ENCODE measurements at places on chromosomes 5 and 9.
A peak's percentile ranks its signal among the peaks of the same experiment; 100 is the strongest.

- no peak for DNase-seq
These were observed 1.5 kb downstream of the CDH6 start for GRCh38 chr5:31194892-31195555.

DNA sequence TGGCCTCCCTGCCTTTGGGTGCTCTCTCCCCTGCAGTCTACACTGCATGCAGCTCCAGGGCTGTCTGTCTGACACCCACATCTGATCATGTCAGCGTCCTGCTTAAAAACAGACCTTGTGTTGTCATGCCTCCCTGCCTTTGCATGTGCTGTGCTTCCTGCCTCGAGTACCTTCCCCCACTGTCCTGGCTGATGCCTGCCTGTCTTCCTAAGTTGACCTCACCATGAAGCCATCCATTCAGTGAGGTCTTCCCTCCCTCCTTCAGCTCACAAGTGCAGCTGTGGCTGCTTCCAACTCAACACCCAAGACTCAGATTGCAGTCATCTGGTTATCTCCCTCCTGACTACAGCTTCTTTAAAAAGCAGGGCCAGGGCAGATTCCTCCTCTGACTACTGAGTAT lies 5.5 kb downstream of the ANGPTL2 start:
- no peak for DNase-seq

- no peak for DNase-seq
These were observed 28.7 kb downstream of the PCSK1 start for GRCh38 chr5:96404191-96404867.

- no peak for DNase-seq
These were observed 127.6 kb upstream of the PTCH1 start for GRCh38 chr9:95644377-95644776.

DNA sequence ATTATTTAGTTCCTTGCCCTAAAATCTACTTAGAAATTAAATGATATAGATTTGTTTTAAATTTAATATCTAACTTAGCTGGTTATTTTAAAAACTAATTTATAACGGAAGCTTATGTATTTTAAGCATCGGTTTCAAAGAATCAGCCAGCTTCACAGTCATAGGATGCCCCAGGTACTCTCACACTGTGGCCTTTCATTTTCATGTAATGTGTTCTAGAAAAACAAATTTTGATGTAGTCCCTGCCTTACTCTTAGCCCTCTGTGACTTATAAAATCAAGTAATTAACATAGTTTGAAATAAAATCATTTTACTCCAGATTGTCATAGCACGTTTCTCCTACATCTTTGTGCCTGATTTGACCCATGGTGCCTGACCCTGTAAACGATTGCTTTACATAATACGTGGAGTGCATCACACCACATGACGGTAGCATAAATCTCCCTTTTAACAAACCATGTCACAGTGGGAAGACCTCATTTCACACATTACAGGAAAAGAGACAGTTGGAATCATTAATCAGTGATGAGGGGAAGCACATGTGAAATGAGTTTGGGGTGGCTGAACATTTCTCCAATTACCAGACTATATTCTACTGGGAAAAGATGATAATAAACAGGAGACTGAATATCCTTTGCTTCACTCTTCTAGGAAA lies 731.5 kb upstream of the CDH9 start:
- no peak for DNase-seq

DNA sequence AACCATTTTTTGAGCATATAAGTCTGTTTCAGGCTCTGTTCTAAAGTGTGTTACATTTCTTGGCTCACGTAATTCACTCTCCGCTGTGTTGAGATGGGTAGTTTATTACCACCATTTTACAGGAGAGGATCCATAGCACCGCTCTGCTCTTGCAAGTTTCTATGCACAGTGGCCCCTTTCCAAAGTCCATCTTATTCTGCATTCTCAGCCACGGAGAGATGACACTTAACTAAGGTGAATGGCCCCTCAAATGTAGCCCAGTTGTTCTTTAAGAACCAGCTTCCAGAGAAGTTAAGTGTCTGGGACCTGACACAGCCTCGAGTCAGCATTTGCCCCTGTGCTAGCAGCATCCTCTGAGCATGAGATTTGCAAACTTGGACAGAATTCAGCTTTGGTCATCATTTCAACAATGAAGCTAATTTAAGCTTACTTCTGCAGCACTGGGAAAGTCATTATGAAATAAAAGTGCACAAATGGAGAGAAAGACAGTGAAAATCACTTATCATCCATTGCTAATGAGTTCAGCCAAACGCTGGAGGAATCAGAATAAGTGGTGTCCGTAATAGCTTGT lies 61.9 kb downstream of the FAM78A start:
- DNase-seq, result peak; percentile 15

DNA sequence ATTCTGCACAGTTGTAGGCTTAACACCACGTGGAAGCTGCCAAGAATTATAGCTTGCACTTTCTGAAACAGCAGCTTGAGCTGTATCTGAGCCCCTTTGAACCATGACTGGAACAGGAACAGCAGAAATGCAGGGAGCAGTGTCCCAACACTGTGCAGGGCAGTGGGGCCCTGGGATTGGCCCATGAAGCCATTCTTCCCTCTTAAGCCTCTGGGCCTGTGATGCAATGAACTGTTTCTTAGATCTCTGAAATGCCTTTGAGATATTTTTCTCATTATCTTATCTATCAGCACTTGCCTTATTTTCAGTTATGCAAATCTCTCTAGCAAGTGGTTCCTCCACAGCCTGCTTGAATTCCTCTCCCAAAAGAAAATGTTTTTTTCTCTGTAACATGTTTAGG lies 87.0 kb upstream of the MTAP start:
- no peak for DNase-seq

- no peak for DNase-seq
These were observed 19.1 kb upstream of the MVB12B start for GRCh38 chr9:126307322-126308061.

DNA sequence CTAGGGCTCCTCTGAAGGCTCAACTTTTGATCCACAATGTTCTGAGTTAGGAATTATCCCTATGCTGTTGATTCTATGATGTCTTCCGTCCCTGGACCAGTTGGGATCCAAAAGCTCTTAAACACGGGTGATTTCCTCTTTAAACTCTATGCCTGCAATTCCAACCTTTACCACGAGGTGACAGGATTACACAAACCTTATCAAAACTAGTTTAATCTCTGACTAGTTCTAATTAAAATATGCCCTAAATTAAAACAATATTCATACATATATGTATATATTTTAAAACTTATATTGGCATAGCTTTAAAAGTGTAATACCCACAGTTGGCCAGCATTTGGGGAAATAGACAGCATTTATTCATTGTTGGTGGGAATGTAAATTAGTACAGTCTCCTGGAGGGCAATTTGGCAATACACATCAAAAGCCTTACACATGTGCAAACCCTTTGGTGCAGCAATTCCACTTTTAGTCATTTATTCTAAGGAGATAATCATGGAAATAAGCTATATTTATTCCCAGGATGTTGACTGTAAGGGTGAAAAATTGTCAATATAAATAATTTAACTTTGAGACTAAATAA lies 51.6 kb upstream of the PHYKPL start:
- no peak for DNase-seq

DNA sequence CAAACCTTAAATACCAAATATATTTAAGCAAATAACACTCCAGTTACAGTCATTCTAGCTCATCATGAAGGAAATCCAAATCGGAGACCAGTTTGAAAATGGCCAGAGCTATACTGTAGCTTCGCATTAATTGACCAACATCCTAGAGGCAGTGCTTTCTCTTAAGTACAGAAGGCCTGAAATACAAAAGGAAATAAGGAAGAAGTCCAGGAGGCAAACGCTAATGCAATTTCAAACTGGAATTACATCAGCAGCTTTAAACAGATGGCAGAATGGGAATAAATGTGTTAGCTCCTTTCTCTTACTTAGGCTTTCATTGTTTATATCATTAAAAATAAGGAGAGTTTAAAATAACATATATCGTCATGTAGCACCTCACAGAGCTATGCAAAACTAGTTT lies 197.0 kb downstream of the SEC61B start:
- no peak for DNase-seq

- DNase-seq, result no peak
These were observed 8.4 kb downstream of the TGFBI start for GRCh38 chr5:136037001-136037705.

DNA sequence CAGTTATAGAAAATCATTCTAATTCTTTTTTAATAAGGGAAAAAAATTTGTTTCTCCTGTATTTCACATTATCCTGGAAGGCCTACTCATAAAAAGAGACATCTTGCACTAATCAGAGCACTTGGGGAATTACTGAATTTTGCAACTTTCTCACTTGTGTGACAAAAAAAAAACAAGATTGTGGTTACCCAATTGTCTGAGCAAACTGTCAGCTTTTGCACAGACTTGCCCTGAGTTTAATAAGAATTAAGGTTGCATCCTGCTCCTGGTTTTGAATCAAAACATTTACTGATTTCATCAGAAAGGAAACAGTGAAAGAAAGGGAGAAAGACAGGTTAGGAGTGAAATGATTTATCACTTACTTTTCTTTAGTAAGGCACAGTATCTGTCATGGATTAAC lies 10.6 kb upstream of the SH3RF2 start:
- no peak for DNase-seq

DNA sequence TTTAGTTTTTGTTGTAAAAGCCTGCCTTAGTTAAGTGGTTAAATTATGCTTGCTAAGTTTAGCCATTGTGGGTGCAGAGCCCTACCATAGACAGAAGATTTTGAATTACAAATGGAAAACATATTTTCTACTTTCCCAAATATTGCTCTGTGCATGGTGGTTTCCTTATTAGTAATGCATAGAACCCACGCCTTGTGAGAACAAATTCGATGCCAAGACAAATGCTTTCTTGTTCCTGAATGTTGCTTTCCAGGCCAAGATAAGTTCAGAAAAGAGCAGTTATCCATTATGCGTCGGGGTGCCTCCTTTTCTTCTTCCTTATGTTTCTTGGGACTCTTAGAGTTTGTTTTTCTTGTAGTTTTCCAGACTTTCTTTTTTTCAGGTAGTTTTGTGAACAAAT lies 31.0 kb upstream of the GARNL3 start:
- DNase-seq, result no peak

GRCh38 chr5:98128846-98129245 lies 644.6 kb upstream of the RGMB start:
- no peak for DNase-seq

DNA sequence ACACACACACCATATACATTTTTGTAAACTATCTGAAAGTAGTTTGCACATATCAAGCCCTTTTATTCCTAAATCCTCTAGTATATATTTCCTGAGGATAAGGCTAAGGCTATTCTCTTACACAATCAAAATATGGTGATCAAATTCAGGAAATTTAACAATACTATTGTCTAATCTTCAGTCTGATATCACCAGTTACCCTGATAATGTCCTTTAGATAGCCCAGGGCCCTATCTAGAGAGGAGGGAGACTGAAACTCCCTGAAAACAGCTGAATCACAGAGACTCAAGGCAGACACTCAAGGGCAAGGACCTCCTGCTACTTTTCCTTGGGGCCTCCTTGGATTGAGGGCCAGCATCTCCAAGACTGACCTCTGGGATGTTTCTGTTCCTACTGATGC lies 30.4 kb downstream of the PTTG1 start:
- DNase-seq, result no peak

- DNase-seq, result no peak
These were observed 65.1 kb downstream of the ANKH start for GRCh38 chr5:14806456-14806855.

GRCh38 chr9:127020802-127021078 lies 101.7 kb downstream of the ANGPTL2 start:
- DNase-seq, result no peak

GRCh38 chr5:138968601-138969000 lies 93.5 kb upstream of the LRRTM2 start:
- DNase-seq, result no peak

DNA sequence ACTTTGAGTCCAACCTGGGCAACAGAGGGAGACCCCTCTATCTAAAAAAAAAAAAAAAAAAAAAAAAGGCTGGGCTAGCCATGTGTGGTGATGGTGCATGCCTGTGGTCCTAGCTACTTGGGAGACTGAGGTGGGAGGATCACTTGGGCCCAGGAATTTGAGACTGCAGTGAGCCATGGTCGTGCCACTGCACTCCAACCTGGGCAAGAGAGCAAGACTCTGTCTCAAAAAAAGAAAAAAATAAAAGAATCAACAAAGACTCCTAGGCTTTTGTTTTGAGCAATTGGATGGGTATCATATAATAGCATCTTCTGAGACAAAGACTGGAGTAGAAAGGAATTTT lies 481.7 kb upstream of the PAPPA start:
- no peak for DNase-seq

GRCh38 chr9:5917888-5918287 lies 27.2 kb downstream of the MLANA start:
- no peak for DNase-seq

GRCh38 chr5:34051374-34051980 lies 8.5 kb upstream of the C1QTNF3 start:
- DNase-seq, result no peak

DNA sequence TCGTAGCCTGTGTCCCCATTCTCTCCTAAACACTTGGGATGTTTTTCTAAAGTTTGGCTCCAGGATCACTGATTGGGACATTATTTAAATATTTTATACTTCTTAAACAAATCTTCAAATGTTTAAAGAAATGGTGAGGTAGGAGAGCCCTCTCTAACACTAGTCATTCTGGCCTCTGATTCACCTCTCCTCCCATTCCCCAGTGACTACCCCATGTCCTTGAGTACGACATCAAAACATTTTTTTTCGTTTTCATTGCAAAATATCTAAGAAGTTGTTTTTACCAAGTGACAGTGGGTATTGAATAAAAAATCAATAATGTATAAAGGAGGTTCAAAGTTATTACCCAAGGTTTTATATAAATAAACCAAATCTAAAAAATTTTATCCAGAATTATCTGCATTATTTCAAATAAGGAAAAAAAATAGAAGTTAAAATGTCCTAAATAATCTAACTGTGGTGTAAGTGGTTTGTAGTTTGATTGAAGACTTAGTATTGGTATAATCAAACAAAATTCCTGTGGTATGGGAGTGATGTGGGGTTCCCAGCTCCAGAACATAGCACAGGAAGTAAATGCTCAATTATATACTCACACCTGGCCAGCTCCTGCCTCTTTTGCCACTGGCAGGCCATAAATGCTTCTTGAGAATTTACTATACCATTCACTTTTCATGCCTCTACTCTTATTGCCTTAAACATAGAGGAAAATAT lies 51.1 kb downstream of the MAST4 start:
- DNase-seq, result no peak

DNA sequence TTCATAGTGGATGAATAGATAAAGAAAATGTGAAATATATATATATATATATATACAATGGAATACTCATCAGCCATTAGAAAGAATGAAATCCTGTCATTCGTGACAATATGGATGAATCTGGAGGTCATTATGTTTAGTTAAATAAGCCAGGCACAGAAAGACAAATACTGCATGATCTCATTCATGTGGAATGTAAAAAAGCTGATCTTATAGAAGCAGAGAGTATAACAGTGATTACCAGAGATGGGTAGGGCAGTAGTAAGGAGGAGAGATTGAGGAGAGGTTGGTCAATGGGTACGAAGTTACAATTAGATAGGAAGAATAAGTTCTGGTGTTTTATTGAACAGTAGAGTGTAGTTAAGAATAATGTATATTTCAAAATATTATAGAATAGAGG lies 19.7 kb upstream of the PCDHAC2 start:
- DNase-seq, result no peak

All from HS-5 (cell line).